Kidney capillary endothelial cell (primary cell): ENCODE measurements at places on chromosomes 1 and 21.
A peak's percentile ranks its signal among the peaks of the same experiment; 100 is the strongest.

- DNase-seq, result no peak
Measured at GRCh38 chr1:32116531-32116930, 8.7 kb downstream of the KPNA6 start.

DNA sequence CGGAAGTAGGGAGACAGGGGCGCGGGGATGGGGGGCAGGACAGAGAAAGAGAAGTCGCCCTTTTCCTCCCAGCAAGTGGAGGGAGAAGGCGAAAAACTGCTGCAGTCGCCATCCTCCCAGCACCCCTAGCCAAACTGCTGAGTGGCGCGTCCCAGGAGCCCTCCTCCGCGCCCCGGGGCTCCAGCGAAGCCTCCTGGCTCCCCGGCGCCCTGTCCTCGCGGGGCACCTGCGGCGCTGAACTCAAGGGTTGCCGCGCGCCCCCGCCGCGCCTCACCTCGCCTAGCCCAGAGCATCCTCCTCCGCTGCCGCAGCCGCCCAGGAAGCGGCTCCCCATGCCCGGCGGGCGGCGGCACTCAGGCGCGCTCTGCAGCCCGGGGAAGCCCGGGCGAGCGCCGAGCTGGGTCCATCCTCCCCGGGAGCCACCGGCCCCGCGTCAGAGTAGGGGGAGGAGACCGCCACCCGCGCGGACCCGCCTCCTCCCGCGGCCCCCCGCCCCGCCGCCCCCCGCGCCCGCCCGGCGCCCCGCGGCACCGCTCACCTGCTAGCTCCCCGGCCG lies at the start of gene DAB1:
Gene DAB1 (minus strand): TSS at position 405 of the 556 bp plus-strand sequence. CDS start 133,030 bp downstream, outside the sequence.
- DNase-seq, result no peak

DNA sequence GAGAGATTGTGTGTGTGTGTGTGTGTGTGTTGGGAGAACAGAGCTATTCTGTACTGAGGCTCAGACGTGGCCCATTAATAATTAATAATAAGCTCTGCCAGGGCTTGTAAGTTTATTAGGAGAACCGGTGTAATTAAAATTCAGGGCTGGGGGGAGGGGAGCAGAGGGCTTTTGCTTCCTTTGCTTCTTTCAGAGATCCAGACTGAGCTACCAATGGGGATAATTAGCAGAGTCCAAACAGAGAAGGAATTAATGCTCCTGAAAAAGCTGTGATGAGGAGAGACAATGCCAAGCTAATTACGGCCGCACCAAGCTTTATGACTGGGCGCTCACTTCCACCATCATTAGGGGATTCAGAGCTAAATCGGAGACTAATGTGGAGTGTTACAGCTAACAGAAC lies 4.5 kb downstream of the SYT6 start:
- no peak for DNase-seq

GRCh38 chr1:17664322-17664721 lies 90.8 kb upstream of the ACTL8 start:
- no peak for DNase-seq

GRCh38 chr1:156438278-156438987 lies 62.1 kb downstream of the MEF2D start:
- no peak for DNase-seq

DNA sequence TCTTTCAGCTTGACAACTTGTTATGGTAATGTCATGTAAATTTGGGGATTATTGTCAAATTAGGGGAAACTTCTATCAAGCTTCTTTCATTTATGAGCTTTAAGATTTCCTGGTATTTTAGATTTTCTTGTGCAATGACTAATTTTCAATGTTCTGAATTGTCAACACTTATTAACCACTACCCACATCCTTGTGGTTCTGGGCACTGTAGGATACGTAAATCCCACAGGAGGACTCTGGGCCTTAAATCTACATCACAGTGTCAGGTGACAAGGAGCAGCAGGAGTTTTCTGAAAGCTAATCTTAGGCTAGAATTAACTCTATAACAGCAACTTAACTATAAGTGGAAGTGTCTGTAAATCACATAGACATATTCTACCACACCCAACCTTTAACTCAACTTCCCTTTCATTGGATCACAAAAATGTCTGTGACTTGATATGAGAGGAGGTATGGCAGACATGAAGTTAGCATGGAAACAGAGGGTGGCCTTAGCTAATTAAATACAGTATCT lies 397.7 kb downstream of the HLX start:
- no peak for DNase-seq

- DNase-seq, result no peak
Measured at GRCh38 chr1:93851327-93851712, 27.7 kb downstream of the DNTTIP2 start.

GRCh38 chr1:94636624-94637023 lies 95.1 kb upstream of the F3 start:
- no peak for DNase-seq

- no peak for DNase-seq
Measured at GRCh38 chr1:43366601-43367025, 1.2 kb downstream of the ELOVL1 start.

DNA sequence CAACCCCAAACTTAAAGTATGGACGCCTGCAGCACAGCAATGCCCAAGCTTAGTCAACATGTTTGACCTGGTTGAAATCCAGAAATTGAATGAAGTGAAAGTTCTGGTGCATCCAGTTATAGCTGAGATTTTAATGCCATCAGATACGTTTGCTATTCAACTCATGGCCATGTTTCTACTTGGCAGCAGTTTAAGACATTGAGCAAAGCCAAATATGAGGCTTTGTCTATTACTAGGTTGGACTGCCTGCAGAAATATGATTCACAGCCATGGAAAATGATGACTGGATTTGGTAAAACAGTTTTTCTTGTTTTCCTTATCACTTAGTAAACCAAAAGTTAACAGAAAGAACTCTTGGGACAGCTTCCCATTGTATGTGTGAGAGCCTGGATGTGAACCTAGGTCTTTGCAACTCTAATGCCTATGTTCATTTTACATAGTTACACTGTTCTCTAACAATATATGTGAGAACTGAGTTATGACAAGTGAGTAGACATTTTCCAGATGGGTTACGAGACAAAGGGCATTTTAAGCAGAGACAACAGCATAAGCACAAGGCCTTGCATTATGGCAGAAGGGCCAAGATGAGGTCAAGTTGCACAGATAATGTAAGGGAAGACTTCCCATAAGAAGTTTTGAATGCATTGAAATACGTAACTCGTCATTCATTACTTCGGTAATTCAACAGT lies 32.4 kb upstream of the MYSM1 start:
- no peak for DNase-seq

- DNase-seq, result no peak
Measured at GRCh38 chr1:53128401-53128800, 14.0 kb downstream of the SLC1A7 start.

DNA sequence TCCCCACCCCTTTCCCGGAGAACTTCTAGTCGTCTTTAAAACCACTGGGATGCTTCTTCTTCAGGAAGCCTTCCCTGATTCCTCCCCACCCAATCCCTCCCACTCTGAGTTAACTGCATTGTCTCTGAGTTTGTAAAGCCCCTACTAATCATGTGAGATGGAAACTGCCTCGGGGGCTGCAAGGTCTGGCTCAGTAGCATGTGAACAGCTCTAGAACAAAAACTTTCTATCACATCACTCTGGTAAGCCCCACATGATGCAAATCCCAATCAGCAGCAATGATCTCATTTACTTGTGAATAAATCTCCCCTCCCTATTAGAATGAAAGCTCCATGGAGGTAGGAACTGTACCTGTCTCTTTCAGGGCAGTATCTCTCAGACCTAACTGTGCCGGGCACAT lies 141.0 kb upstream of the JUN start:
- DNase-seq, result no peak

GRCh38 chr1:78286686-78287085 lies 204.1 kb upstream of the PTGFR start:
- peak; percentile 72 for DNase-seq

- peak; percentile 2 for DNase-seq
Measured at GRCh38 chr1:4177425-4178150, 277.5 kb upstream of the C1orf174 start.

- DNase-seq, result peak; percentile 84
Measured at GRCh38 chr1:45306319-45306718, 20.4 kb upstream of the HPDL start.

GRCh38 chr1:108814343-108815125 lies 42.4 kb downstream of the AKNAD1 start:
- DNase-seq, result no peak

GRCh38 chr1:47213230-47213963 lies 18.6 kb downstream of the TAL1 start:
- DNase-seq, result no peak

DNA sequence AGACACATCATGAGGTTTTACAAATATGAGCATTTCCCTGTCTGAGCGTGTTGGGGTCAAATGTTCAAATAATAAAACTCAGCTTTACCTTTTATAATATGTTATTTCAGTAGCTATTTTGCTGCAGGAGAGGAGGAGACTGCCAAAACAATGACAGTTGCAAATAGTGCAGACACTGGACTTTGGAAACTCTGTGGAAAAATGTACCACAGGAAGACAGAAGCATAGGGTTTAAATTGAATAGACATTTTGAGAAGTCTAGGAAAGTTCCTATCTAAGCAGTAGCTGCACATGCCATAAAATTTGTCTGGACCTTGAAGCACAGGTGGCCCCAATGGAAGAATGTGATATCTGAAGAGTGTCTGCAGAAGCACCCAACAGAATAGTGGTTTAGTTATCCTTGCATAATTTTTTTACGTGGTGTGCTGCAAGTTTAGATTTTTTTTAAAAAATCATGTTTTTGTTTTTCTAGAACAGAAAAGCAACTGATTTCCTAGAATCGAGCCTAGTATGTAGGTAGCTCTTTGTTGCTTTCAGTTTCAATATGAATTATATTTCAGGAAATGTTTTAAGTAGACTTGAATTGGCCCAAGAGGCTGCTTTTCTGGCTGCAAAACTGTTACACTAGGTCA lies 14.0 kb upstream of the GBP5 start:
- no peak for DNase-seq

DNA sequence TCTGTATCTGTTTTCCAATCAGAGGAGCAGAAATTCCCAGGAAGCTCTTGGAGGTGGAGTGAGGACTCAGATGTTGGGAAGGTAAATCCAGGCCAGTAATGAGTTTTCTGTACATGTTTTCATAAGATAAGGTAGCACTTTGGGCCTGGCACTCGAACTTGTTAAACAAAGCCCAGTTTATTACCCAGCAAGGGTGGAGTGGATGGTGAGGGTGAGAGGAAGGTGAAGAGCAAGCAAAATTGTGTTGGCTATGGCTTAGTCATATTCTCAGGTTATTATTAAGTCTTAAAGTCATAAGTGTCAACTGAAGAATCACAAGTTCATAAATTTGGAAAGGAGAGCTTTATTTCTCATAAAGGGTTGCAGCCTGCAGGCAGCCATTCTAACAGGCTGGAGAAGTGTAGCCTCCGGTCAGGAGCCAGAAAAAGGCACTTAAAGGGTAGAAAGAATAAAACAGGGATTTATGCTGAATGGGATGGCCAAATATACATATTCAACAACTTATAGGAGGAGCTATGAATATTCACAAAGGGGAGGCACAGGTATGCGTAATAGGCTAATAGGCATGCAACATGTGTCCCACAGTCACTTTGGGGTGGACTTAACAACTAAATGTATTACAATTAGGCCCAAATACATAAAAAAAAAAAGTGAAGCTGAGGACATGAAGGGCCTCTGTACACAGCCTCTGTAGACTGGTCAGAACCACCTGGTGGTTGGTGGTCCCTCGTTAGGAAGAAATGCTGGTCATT lies 523.9 kb downstream of the LMO4 start:
- DNase-seq, result no peak

GRCh38 chr1:24910751-24911650 lies 19.1 kb downstream of the RUNX3 start:
- DNase-seq, result no peak

DNA sequence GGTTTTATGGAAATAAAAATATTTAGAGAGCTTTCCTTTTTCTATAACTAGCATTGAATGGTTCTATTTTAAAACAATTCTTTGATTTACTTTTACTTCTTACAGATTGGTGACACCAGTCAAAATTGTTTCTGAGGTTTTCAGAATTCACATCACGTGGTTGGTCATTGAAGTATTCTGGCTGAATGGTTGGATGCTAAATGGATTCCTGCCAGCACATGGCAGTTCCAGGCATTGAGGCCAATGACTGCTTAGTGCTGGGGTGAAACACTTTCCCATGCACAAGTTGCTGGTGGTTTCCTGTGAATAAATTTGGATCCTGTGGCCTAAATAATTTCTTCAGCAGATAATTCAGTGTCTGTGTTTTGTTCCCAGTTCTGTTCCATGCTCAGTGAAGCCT lies 20.6 kb downstream of the NCAM2 start:
- no peak for DNase-seq

- DNase-seq, result no peak
Measured at GRCh38 chr1:25131794-25132193, 100.5 kb downstream of the SYF2 start.

DNA sequence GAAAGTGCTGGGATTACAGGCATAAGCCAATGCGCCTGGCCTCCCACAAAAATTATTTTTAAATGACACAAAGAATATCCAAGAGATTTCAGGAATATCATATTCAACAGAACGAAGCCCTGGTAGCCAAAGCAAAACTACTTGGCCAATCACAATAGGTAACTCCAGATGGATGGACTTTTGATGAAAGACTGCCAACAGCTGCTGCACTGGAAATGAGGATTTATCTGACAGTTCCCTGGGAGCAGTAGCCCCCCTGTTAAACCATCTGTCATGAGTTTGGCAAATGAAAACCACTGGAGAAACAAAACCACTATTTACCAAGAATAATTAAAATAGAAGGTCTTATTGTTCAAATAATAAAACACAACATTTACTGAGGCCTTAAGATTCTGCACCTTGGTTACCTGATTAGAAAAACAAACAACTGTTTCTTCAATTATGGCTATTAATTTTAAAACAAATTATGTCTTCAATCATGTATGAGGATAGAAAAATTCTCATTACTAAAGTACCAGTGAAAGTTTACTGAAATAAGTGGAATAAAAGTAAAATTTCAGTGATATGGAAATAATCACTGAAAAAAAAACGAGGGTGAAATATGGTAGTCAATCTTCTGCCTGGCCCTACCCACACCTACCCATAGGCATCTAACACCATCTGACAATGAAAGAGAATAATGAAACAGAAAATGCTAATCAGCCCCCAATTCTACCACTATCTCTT lies 34.3 kb upstream of the PSMG1 start:
- DNase-seq, result no peak

- no peak for DNase-seq
Measured at GRCh38 chr1:90836345-90836679, 119.2 kb upstream of the BARHL2 start.

GRCh38 chr1:14970799-14971141 lies 182.8 kb upstream of the TMEM51 start:
- DNase-seq, result no peak

GRCh38 chr1:119659628-119660027 lies 11.6 kb upstream of the ZNF697 start:
- no peak for DNase-seq

DNA sequence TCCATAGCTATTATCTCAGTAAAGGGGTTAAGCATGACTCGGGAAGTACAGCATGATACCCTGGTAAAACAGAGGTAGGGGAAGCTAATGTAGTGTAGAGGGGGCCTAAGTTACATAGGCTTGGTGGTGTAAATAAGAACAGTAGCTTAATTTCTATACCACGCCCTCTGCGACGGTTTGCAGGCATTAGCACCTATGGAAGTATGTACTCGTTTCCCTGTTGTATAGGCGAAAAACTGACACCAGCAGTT lies 470 bp upstream of the NAXE start:
- DNase-seq, result no peak

GRCh38 chr1:104238991-104239390 lies 489.3 kb downstream of the AMY1C start:
- DNase-seq, result no peak
